ENCODE measurements at places on chromosomes 1 and 21.
A peak's percentile ranks its signal among the peaks of the same experiment; 100 is the strongest.

DNA sequence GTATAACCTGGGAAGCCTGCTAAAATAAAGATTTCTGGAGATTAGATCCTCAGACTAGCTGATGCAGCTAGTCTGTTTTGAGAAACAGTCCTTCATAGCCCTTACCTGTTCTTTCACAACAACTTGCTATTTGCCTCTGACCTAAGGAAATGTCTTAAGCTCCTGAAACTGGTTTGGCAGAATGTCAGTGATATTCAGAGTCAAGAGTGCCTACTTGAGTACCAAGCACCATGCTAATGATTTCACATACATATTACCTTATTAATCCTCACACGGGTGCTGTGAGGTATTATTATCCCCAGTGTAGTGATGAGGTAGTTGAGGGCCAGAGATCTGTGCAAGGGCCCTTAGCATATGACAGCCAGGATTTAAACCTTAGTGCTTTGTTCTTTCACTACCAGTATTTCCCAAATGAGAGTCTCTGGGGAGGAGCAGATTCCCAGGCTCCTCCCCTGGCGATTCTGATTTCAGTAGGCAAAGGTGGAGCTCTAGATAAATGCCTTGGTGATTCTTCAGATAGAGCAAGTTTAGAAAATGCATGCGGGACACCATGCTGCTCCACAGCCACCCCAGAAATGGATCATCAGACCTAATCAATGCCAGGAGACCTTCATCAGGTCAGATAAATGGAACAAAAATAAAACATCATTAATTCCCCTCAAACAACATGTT, 47.4 kb upstream of the WNT2B start:
- no peak for DNase-seq

GRCh38 chr1:209911746-209912145, 26.3 kb upstream of the SYT14 start:
- no peak for DNase-seq

GRCh38 chr1:56972976-56973375, 7.2 kb upstream of the C8B start:
- DNase-seq, result no peak

GRCh38 chr1:1191734-1192133, 14.7 kb downstream of the TNFRSF18 start:
- no peak for DNase-seq

DNA sequence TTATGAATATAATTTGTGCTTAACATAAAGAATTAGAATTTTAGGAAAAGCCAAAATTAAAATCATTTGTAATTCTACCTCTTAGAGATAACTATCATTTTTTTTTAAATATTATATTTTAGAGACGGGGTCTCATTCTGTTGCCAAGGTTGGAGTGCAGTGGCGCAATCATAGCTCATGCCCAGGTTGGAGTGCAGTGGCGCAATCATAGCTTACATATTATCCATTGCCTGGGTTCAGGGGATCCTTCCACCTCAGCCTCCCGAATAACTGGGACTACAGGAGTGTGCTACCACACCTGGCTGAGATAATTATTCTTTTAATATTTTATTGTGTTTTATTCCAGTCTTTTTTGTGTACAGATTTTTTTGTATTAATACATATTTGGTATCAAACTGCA, 8.3 kb downstream of the RASAL2 start:
- DNase-seq, result no peak

DNA sequence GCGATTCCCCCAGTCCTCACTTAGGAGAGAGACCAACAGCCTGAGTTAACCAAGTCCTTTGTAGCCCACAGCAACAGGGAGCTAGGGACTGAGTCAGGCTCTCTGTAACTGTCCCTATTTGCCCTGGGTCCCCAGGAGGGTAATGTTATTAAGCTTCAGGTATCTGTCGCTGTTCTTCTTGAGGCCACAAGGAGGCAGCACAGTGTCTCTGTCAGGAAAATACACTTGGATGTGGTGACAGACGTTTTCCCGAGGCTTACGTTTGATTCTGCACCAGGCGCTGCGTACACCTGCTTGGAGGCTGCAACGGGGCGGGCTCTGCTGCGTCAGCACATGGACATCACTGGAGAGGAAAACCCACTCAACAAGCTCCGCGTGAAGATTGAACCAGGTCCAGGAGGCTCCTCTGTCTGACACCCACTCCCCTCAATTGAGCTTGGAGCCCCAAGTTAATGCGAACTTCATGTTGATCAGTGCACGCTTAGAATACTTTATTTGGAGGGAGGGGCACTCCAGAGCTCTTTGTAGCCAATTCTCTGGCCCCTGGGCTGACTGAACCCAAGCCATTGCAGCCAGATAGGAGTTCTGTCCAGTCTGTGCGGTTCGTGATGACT, 10.7 kb upstream of the ELF3 start:
- no peak for DNase-seq

DNA sequence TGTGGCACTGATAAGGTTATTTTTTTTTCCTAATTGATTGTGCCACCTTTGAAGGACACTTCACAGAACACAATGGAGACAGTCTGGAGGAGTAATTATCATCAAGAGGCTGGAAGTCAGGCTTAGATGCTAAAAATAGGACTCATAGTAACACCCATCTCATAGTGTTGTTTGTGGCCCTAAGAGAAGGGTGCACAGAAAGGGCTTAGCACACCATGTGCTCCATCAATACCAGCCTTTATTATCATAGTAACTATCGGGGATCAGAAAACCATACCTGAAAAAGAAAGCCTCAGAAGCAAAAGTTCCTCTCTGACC, 11.9 kb downstream of the NIPAL3 start:
- no peak for DNase-seq

GRCh38 chr1:3683992-3684391, 31.7 kb downstream of the TP73 start:
- no peak for DNase-seq

GRCh38 chr1:21156019-21156418, 20.7 kb downstream of the EIF4G3 start:
- no peak for DNase-seq

- no peak for DNase-seq
These were observed 1560.3 kb downstream of the MRPL39 start for GRCh38 chr21:24046829-24047443.

- DNase-seq, result no peak
These were observed 71.6 kb downstream of the TAS1R2 start for GRCh38 chr1:18787825-18788385.

- no peak for DNase-seq
These were observed 19.0 kb upstream of the SH2D5 start for GRCh38 chr1:20751462-20751990.

- no peak for DNase-seq
These were observed 38.1 kb upstream of the SLAMF9 start for GRCh38 chr1:159992161-159992560.

GRCh38 chr1:5747426-5748285, 244.6 kb downstream of the NPHP4 start:
- no peak for DNase-seq

DNA sequence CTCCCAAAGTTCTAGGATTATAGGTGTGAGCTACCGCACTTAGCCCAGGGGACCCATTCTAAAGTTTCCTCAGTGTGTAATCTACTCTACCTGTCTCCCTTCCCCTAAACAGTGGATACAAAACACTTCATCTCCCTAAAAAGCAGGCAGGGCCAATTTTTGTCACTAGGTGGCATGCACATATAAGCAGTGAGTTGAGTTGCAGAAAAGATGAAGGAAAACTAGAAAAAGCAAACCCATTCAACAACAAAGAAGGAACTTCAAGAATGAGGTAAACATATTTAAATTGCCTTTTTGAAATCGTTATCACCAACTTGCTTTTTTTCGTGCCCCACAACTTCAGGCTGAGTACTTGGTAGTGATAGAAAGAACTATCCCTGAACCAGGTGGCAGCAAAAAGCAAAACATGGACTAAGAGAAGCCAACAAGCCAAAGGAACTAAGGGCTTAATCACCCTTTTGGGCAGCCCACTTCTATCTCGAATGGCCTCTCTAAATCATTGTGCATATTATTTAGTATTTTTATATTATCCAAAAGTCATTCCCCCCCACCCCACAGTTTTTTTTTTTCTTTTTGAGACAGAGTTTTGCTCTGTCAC, 19.7 kb upstream of the ALDH9A1 start:
- DNase-seq, result peak; percentile 12

DNA sequence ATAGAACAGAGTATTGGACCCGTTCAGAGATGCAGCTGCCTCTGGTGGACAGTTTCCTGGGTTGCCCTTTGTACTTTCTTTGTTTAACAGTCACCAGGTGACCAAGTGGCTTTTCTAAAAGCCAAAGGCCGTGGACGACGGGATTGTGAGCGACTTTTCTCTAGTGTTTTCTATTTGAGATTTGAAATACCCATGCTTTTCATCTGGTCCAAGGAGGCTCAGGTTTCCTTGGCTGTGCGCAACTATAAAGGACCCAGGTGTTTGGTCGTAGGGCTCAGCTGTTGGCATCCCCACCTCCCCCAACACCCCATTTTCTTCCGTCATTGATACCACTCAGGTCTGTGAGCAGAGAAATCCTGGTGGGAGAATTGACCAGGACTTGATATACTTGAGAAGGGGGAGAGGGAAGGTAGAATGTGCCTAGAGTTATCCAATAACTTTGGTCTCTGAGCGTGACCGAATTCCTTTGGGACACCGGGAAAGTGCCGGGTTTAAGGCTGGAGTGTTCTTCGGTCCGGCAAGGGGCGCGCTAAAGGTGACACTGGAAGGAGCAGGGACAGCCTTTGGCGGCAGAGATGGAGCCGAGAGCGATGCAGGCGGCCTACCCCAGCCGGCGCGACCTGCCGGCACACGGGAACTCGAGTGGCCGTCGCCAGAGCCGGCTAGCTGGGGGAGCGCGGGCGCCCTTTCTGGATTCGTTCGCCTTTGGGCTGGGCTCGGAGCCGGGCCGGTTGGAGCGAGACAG, 83.4 kb upstream of the BMP8A start:
- DNase-seq, result no peak

- no peak for DNase-seq
These were observed 2.3 kb downstream of the TTC24 start for GRCh38 chr1:156581661-156582387.

DNA sequence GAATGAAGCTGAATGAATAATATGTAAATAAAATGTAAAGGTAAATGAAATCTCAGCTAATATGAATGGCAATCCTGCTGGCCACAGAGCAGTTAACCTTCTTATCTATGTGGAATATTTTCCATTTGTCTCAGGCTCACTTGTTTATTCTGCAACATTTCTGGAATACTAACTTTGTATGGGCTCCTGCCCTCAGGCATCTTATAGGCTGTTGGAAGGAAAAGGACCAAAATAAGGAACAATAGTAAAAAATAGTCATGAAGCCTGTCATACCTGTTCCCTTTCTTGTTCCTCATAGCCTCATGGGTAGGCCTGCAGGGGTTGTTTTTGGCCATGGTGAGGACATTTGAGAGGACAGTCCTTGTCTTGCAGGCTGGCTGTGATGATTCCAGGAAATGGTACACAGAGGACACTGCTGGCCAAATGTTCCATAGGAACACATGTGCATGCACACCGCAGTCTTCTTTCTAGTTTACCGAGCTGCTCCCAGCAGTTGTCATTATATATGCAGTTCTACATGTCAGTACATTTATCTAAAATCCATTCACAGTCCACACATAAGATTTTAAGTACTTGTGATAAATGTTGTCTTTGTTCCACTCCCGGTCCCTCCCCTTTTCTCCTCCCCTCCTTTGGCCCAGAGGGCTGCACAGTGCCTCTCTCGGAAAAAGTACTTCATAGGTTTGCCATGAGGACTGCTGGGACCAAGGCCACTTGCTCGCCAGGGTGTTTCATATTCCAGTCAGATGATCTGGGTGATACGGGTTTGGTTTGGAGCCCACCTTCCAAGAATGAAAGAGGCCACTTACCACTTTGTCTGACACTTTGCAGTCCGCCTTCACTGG, 15.2 kb upstream of the KCNQ4 start:
- DNase-seq, result no peak

GRCh38 chr1:100188617-100189016, 10.6 kb upstream of the LRRC39 start:
- peak; percentile 30 for DNase-seq

DNA sequence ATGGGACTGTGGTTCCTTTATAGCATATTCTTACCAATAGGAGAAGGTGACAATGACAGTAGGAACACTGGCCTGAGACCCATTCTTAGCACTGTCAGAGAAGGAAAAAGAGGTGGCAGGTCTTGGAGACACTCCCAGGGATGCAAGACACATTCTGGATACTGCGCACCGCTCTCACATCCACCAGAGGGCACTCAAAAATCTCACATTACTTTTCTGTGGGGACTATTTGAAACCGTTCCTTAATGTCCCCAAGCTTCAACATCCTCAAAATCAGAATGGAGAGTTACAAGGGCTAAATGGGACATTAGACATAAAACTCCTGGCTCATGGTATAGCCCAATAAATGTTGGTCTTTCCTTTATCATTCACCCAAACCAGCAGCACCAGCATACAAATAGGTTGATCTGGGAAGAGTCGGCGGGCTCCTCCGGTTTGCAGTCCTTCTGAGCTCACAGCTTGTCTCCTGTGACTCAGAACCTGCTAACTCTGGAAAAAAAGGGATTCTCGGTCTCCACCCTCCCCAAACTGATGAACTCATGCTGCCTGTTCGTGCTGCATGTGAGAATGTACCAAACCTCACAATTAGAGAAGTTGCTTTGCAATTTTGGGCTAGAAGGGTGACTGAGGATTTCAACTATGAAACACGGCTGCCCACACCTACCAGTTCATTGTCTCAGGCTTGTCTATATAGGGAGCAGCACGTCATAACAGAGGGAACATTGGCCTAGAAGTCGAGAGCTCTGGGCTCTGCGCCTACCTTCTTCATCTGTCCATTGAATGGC, 40.2 kb downstream of the IL12RB2 start:
- no peak for DNase-seq

- DNase-seq, result no peak
These were observed 4.5 kb upstream of the CD101 start for GRCh38 chr1:116997066-116997465.

DNA sequence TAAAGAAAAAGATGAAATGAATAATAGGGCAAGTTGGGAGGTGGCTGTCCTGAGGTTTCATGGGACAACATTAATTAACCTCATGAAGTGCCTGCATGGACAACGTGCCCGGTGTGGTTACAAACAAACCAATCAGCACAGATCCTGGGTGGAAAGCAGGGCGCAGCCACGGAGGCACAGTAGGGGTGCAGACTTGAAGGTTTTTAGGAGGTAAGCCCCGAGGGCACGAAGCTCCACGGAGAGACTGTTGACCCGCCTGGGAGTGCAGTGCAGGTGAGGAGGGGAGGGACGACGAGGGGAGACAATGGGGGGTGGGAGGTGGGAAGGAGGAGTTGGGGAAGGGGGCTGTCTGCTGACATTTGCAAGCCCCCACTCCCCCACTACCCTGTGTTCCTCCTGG, 2.3 kb upstream of the RIPK4 start:
- no peak for DNase-seq

- no peak for DNase-seq
These were observed 47.4 kb downstream of the KCNN3 start for GRCh38 chr1:154822717-154823116.

GRCh38 chr1:109256085-109256484, 6.7 kb downstream of the CELSR2 start:
- no peak for DNase-seq

GRCh38 chr1:1221887-1222574, 8.1 kb upstream of the TNFRSF4 start:
- no peak for DNase-seq

DNA sequence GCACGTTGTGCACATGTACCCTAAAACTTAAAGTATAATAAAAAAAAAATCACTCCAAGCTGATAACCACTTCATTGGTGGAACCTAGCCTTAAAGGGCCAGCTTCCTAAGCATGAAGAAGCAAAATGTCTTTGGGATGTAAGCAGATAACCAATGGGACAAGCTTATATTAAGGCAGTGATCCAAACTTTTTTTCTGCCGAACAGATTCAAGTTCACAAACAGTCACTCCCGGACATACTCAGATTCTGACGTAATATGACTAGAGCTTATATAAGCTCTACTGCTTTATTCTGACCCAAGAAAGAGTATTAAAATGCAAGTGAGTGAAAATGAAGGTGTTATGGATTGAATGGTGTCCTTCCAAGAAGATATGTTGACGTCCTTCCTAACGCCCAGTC, 44.9 kb upstream of the HIVEP3 start:
- no peak for DNase-seq
